NCI-H1105 treated with DMSO at 0.1 percent for 48 hours (cell line): ENCODE measurements at places on chromosomes 1 and 21.

DNA sequence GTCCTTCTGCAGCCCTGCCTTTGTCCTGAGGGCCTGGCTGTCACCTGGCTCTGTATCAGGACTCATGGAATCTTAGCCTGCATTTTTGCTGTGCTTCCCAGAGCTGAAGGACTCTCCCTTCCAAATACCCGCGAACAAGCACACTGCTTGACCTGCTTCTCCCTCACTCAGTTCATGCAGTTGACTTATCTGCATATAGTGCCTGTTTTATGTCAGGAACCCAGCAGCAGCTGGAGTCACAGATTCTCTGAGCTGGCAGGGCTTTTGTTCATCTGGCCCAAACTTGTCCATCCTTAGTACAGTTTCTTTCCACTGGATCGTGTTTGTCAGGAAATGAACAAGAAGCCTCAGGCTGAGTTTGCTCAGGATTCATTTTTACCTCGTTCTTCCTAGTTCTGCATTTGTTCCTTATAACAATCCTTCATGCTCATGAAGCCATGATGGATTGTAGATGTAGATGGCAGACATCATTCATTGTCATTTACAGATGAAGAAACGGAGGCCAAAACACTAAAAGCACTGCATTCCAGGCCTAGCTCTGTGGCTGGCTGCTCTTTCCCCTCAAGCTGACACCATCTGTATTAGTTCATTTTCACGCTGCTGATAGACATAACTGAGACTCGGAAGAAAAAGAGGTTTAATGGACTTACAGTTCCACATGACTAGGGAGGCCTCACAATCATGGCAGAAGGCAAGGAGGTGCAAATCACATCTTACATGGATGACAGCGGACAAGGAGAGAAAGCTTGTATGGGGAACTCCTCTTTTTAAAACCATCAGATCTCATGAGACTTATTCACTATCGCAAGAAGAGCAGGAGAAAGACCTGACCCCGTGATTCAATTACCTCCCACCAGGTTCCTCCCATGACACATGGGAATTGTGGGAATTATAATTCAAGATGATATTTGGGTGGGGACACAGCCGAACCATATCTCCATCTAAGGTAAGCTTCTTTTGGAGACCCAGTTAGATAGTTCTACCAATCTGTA is 150.9 kb downstream of the HIVEP3 start:
- DNase-seq = no peak

- DNase-seq = no peak
Observed at GRCh38 chr1:183794088-183794487, 10.8 kb upstream of the RGL1 start.

DNA sequence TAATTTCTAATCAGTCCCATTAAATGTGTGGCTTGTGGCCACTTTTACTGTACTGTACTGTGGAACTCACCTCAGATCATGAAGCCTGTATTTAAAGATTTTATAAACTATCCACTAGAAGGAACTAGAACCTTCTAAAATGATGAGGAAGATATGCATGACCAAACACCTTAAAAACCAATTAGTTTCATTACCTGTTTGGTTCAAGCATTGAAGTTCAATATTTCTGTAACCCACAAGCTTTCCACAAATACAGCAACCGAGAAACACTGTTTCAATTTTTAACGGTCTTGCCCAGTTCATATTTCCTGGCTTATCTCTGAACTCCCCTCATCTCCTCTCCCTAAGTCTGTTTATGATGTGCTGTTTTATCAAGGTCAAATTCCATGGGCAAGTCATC is 264.3 kb upstream of the PLD5 start:
- no peak for DNase-seq

- DNase-seq = no peak
Observed at GRCh38 chr1:34053660-34054059, 111.4 kb downstream of the CSMD2 start.

DNA sequence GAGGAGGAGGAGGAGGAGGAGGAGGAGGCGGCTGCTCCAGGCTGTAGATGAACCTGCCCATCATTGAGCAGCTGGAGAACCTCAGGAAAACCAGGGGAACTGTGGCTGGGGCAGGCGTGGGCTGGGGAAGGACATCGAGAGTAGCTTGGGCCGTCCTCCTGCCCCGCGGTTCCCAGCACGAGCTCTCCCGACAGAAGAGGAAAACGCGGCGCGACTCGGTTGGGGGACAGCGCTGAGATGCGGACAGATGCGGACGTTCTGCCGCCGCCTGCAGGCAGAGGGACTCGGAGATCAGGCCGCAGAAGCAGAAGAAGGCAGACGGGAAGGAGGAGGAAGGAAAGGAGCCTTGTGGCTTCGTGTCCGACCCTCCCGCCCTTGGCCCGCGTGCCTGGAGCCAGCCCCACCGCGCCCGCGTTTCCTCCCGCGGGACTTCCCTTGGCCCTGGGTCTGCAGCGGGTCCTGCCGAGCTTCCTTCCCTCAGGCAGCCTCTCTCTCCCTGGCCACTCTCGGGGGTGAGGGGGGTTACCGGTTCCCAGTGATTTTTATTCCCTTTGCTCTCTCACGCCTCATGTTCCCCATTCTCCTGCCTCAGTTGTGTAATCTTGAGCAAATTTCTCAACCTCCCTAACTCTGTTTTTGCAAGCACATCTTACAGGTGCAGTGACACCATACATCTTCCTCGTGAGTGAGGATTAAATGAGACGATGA is 1.7 kb upstream of the TNFRSF9 start:
- no peak for DNase-seq

- DNase-seq = peak; percentile 16
Observed at GRCh38 chr1:201346337-201346939, 31.0 kb downstream of the TNNT2 start.

GRCh38 chr1:59666106-59666505 is 148.6 kb upstream of the HOOK1 start:
- no peak for DNase-seq

DNA sequence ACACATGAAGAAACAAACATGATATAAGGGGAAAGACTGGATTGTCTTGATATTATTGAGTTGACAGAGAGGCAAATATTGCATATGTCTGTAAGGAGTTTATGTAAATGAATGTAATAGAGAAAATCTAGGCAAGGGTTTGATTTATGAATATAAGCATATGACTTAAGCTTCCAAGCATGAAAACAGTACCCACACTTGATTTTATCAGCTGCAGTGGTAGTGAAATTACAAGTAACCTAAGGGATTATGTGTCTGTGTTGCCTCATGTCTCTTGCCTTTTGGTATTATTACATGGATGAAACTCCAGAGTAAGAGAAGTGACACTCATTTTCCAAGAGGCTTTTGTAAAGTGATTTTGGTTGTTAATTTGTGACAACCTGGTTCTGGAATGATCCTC is 1678.9 kb downstream of the KCNT2 start:
- DNase-seq = no peak

GRCh38 chr1:147534386-147534785 is 6.9 kb upstream of the BCL9 start:
- DNase-seq = no peak

DNA sequence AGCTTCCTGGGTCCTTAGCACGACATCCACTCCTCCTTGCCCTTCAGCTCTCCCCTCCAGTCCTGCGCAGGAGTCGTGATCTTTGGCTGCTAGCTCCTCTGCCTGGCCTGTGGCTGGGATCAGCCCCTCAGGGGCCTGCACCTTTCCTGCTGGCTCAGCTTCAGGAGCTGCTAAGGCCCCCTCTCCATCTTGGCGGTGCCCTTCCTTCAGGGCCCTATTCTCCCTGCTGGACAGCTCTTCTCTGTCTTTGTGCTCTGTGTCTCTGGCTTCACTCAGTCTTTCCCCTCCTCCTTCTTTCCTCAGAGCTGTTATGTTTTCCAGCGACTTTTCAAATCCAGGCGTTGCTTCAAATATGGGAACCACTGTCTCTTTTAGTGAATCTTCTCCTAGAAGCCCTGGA is 59.5 kb upstream of the LRRC53 start:
- no peak for DNase-seq

GRCh38 chr1:66563094-66563800 is 29.3 kb downstream of the SGIP1 start:
- DNase-seq = no peak

- no peak for DNase-seq
Observed at GRCh38 chr1:115310581-115311473, 27.2 kb downstream of the NGF start.

GRCh38 chr1:203217139-203217655 is 12.3 kb downstream of the CHIT1 start:
- DNase-seq = no peak

DNA sequence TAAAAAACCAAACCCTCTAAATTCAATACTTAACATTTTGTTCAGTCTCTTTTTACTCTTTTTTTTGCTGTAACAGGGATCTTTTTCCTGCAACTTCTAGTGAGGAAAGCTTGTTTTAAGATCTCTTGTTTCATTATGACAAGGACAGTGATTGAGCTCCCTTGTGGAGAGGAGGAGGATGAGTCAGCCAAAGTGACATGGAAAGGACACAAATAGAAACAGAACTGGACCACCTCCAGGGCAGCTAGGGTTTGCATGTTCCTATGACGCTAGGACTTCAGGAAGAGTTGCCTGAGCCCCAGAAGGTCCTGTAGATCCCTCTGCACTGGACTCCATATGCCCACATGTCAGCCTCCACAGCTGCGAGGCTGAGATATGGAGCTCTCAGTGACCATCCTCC is 212.6 kb upstream of the FAM78B start:
- no peak for DNase-seq

- no peak for DNase-seq
Observed at GRCh38 chr1:241639623-241640148, 483 bp downstream of the CHML start.

DNA sequence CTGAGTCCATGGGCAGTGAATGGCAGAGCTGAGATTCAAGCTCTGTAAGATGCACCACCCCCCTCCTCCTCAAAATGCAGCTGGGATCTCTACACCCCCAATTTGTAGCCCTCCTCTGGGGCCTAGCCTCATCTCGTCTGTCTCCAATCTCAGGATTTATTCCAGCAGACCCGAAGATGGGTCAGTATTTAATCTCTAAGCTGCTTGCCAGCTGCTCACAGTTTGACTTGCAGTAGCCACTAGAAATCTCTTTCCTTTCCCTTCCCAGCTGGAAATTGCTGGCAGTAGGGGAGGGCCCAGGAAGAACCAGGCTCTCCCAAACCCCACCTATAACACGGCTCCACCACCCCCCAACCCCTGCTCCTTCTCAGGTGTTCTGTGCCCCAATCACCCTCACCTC is 1.5 kb downstream of the LACTBL1 start:
- no peak for DNase-seq

DNA sequence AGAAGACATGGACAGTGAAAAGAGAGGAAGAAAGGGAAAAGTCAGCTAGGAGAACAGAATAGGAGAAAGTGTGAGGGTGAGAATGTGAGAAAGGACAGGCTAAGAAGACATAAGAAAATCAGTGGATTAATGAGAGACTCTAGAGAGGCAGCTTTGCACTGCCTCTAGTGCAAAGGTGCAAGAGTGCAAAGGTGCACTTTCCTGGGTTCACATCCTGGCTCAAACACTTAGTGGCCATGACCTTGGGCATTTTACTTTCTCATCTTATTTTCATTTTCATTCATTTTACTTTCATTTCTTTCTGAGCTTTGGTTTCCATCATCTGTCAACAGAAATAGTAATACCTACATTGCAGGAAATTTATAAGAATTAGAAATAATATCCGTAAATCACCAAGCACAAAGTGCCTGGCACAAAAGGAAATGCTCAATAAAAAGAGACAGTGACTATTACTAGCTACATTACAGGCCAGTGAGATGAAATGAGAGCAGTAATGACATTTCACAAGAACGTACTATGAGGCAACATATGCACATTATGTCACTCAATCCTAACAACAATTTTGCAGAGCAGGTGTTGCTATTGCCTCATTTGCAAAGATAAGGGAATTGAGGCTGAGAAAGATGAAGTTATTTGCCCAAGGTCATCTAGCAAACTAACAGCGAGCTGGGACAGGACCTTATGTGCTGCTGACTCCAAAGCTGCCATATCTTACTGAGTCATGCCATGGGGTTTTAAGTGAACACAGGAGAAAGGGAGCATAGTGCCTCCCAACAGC is 107.0 kb upstream of the TLR5 start:
- DNase-seq = no peak

- DNase-seq = no peak
Observed at GRCh38 chr1:89608984-89609725, 23.8 kb upstream of the LRRC8C start.

- no peak for DNase-seq
Observed at GRCh38 chr1:150164224-150164623, 14.5 kb downstream of the PLEKHO1 start.

DNA sequence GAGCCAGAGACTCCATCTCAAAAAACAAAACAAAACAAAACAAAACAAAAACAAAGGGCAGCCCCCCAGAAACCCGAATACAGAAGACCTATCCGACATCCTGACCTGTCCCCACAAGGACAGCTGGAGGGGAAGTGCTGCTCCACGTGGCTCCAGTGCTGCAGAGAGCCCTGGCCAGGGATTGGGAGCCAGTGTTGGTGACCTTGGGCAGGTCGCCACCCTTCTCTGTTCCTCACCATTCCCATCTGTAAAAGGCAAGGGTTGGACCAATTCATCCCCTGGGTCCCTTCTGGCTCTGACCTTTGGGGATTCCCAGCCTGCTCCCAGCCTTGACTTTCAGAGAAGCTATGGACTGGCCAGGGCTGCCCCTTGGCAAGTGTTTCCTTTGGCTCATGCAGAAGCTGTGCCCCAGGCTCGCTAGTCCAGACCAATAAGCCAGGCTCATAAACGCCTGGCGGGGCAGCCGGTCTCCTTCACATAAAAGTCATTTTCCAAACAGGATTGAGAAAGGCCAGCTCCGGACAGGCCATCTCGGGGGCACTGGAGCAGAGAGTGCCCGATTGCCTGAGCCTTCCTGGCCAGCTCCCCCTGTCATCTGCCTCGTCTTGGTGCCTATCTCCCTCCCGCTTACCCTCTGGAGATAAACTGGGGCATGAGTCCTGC is 20.0 kb upstream of the PADI1 start:
- no peak for DNase-seq
